ENCODE measurements at places on chromosomes 1 and 21. TPM values are rescaled to one million over a fixed set of nuclear protein-coding genes. Genes with fewer than 3 reads are reported as not detected.

The ADAM30 gene
- polyA plus RNA-seq = not detected

GRCh38 chr1:232447125-232447524 lies 182.8 kb downstream of the SIPA1L2 start:
- DNase-seq = no peak

DNA sequence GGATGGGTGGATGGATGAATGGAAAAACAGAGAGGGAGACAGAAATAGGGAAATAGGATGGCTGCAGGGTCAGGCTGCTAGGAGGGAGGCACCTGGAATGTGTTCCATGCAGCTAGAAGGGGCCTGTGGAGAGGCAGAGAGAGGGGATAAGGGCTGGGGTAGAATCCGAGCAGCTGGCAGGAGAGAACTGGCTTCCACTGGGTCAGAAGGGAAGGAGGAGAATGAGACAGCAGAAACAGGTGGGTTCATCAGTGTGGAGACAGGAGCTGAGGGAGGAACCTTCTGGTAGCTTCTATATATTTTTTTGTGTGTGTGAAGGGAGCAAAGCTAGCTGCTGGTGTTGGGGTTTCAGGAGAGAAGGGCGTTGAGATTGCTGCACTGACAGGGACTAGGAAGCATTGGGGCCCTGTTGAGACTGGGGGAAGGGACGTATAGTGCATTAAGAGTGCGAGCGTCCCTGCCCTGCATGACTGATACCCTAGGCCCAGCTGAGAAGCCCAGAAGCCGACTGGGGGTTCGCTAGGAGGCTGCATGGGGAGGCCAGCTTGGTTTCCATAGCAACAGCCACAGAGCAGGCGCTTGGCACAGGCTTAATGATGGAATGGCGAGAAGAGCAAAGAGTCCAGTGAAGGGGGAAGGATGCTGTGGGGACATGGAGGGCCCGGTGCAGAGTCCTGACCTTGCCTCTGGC lies 14.8 kb upstream of the KIF21B start:
- no peak for DNase-seq

The SPRR2E gene
- not detected for polyA plus RNA-seq

DNA sequence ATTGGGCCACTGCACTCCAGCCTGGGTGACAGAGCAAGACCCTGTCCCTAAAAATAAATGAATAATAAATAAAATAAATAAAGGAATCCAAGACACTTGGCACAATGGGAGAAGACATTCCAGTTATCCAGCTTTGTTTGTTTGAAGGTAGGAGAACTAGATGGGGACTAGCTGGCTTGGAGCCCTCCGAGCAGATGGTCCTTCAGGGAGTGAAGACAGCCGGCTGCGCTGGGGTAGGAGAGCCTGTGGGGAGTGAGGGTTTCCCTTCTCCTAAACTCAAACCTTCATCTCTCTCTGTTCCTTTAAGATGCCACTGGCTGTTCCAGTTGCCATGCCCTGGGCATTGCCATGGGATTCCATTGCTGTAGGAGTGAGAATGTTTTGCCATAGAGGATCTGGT lies 120.6 kb downstream of the NAV1 start:
- DNase-seq = no peak

The VHLL gene
- polyA plus RNA-seq = not detected

DNA sequence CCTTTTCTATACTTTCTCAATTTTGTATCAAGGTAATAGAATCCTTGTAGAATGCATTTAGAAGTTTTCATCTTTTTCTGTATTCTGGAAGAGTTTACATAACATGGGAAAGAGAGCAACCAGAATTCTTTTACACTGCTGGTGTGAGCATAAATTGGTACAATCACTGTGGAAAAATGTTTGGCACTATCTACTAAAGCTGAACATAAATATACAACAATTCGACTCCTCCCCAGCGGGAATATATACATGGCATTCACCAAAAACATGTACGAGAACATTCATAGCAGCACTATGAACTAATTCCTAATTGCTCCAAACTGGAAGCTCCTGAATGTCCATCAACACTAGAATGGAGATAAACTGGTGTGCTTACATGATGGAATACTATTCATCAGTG lies 1.8 kb upstream of the ACBD6 start:
- DNase-seq = no peak

DNA sequence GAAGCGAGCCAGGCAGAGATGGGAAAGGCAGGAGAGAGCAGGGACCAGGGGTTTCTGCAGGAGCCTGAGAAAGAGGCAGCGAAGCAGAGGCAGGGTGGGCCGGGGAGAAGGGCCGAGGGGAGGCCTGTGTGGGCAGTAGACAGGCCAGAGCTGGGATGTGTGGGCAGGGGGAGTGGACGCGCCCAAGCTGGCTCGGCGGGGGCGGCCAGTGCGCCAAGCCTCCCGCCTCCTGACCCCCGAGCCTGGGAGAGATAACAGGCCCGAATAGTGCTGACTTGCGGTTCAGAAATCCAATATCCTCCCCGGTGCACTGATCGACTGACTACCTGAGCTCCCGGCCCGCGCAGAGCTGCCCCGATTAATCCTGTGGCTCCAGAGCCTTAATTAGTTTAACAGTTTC lies 41.9 kb downstream of the AHDC1 start:
- DNase-seq = no peak

GRCh38 chr1:60894130-60894529 lies 188.2 kb upstream of the NFIA start:
- DNase-seq = peak; percentile 66

DNA sequence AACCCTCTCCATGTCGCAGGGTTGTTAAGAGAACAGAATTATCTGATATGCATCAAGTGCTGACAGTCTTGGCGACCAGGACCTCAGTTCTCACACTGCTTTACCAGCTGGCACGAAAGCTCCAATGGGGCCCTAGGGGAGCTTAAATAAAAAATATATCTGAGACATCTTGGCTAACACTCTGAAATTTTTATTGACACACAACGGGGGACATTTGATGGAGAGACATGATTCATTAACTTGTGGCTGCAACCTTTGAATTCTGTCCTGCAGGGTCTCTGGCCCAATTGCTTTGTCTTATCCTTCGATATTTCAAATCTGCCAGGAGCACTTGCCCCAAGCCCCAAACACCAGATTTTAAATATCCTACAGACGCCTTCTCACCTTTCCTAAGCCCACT lies 567.0 kb downstream of the AJAP1 start:
- DNase-seq = no peak

GRCh38 chr1:232863544-232864275 lies 58.5 kb downstream of the MAP10 start:
- DNase-seq = no peak

DNA sequence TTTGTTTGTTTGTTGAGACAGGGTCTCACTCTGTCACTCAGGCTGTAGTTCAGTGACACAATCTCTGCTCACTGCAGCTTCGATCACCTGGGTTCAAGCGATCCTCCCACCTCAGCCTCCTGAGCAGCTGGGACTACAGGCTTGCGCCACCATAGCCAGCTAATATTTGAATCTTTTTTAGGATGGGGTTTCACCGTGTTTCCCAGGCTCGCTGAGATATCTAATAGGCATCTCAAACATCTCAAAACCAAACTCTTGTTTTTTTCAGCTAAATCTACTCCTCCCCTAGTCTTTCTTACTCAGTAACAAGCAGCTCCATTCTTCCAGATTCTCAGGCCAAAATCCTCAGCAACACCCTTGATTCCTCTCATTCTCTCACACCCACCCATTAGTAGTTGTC lies 22.0 kb upstream of the SRRM1 start:
- DNase-seq = no peak

DNA sequence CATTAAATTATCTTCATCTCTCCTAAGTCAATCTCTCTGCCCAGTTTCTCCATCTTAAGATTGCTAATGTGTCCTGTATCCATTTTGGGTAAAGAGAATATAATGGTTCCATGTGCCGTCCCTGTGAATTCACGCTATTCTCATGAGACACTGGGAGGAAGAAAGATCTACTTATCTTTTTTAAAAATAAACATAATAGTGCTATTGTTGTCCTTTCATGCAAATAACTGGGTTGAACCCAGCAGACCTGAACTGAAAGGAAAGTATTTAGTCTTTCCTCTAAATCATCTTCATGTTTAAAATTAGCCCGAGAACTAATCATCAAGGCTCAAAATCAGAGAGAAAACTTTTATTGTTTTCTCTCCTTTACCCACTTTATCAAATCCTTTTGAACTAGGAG lies 22.4 kb downstream of the SLAMF1 start:
- DNase-seq = no peak

The EPHA10 gene
- polyA plus RNA-seq = not detected

GRCh38 chr1:178284058-178284457 lies 190.2 kb downstream of the RASAL2 start:
- no peak for DNase-seq

The RIPPLY3 gene
- polyA plus RNA-seq = 0.12 TPM

GRCh38 chr1:34980715-34981114 lies 4.4 kb downstream of the TMEM35B start:
- DNase-seq = no peak

DNA sequence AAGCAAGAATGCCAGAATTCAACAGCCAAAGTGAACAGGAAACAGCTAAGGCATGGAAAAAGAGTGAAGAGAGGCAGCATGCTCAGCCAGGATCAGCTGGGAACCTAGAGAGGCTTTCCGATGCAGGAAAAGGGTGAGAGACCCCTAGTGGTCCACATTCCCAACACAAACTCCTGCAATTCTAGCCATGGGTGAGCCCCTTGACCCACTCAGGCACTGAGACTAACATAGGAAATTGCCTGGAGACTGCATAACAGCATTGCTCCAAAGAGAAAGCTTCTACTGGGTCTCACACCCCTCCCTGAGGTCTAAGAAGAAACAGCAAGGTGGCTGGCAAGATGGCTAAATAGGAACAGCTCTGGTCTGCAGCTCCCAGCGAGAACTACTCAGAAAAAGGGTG lies 123.2 kb downstream of the LHX8 start:
- no peak for DNase-seq

The CHIA gene
- not detected for polyA plus RNA-seq

DNA sequence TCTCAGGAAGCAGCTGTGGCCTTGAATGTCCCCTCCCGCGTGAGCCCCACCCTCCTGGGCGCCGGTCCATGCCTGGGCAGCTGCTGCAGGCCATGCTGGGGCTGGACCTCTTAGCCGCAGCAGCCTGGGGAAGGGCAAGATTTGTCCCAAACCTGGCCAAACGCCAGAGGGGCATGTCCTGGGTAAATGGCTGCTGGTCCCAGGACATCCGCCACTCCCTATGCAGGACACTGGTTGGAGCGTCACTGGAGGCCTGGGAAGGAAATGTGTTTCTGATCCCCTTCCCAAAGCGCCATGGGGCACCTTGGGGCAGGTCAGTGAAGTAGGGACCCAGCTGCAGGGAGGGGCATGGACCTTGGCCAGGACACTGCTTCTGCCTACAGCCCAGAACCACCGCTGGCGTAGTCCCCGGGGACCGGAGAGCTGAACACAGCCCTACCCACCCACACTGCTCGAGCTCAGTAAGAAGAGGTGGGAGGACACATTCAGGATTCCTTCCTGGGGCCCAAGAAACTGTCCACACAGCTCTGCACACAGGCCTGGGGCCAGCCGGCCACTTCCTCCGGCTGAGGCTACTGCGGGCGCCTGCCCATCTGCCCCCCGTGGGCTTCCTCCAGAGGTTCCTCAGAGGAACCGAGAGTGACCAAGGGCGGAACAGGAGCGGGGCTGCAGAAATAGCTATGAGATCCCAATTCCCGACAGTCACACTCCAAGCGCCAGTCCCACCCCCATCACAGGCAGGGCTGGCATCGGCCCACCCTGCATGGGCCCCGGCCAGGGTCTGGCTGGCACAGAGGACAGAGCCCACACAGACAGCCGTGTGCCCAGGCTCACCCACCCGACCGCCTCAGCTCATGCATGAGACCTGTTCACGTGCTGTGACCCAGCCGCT lies 10.8 kb upstream of the PLEKHG5 start:
- DNase-seq = peak; percentile 78

The SPRR2G gene
- not detected for polyA plus RNA-seq

The PEAR1 gene
- polyA plus RNA-seq = 19.6 TPM

- no peak for DNase-seq
Measured at GRCh38 chr1:230167419-230167852, 100.4 kb downstream of the GALNT2 start.

DNA sequence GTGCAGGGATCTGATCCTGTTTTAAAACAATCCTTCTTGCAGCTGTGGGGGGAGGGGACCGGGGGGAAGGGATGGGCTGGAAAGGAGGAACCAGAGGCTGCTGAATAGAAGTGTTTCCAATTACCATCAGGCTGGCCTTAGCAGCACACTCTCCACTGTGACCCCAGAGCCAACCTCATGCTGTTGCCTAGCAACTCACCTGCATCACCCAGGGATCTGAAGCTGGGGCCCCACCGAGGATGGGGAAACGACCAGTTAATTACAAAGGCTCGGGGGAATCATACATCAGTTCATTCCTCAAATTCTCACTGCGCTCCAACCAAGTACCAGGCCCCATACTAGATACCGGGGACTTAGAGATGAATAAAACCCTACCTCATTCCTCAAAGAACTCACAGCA lies 11.9 kb upstream of the GPX7 start:
- no peak for DNase-seq

DNA sequence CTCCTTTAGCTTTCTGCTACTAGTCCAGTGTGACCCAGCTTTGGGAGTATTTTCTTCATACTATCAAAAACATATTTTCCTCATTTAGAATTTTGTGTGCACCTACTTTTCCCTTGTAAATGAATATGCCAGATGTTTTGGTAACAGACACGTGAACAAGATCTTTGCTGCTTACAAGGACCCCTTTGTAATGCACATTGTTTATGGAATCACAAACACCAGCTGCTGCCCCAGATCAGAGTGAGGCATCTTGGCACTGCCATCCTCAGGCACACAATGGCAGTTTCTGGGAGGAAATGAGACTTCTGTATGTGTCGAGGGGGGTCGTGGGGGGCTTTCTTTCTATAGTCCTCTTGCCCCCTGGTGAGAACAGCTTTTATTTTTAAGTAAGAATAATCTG lies 115.7 kb downstream of the RGL1 start:
- no peak for DNase-seq

The PRAMEF17 gene
- not detected for polyA plus RNA-seq

The NBPF26 gene
- polyA plus RNA-seq = 18.8 TPM

GRCh38 chr1:107657356-107657755 lies 307.6 kb downstream of the VAV3 start:
- no peak for DNase-seq

DNA sequence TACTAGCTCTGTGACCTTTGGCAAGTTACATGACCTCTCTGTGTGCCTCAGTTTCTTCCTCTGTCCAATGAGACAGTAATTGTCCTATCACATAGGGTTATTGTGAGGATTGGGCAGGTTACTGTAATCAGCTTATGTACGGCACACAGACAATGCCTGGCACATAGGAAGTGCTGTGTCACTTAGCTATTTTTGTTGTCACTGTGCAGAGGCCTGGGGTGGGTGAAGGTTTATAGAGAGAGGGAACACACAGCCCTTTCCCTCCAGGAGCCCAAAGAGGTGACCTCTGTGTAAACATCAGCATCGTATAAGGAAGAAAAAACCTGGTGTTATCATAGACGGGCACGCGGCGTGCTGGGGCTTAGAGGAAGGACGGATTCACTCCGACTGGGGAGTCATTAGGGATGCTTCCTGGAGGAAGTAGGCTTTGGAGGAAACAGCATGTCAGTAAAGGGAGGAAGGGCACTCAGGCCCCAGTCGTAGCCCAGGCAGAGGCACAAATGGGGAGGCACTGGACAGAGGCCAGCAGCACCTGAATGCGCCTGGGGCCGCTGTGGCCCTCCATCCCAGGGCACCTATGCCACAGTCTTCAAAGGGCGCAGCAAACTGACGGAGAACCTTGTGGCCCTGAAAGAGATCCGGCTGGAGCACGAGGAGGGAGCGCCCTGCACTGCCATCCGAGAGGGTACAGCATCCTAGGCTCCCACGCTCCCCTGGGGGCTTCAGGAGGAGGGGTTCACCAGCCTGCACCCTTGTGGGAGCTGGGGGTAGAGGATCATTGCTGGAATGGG lies 21.2 kb downstream of the CDK18 start:
- DNase-seq = no peak

GRCh38 chr1:98988904-98989555 lies 15.6 kb downstream of the PLPPR5 start:
- DNase-seq = no peak

- no peak for DNase-seq
Measured at GRCh38 chr1:26391450-26391849, 18.9 kb upstream of the ZNF683 start.
